ENCODE measurements at places on chromosomes 16 and 17.

DNA sequence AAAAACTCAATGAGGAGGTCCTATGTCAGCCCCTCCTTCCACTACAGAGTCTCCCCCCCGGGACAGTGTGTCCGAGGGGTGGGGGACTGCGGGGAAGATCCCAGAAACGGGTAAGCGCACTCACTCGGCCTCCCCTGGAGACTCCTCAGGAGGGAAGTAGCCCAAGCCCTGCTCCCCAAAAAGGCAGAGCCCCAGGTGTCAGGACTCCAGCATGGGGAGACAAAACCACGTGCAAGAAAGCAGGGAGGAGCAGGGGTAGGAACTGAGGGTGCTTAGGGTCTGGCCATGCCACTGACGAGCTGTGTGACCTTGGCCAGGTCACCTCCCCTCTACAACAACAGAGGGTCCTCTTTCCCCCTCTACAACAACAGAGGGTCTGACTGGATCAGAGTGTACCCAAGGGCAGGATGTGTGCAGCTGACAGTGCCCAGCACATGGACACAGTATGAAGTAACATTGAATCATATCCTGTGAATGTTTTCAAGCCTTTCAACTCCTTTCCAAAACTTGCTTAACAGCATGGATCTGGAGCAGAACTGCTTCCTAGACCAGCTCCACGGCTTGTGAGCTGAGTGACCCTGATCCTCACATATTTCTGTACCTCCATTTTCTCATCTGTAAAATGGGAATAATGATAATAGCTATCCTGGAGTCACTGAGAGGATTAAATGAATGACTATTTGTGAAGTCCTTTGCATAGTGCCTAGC lies 2.1 kb upstream of the NAGS start:
- no peak for DNase-seq

DNA sequence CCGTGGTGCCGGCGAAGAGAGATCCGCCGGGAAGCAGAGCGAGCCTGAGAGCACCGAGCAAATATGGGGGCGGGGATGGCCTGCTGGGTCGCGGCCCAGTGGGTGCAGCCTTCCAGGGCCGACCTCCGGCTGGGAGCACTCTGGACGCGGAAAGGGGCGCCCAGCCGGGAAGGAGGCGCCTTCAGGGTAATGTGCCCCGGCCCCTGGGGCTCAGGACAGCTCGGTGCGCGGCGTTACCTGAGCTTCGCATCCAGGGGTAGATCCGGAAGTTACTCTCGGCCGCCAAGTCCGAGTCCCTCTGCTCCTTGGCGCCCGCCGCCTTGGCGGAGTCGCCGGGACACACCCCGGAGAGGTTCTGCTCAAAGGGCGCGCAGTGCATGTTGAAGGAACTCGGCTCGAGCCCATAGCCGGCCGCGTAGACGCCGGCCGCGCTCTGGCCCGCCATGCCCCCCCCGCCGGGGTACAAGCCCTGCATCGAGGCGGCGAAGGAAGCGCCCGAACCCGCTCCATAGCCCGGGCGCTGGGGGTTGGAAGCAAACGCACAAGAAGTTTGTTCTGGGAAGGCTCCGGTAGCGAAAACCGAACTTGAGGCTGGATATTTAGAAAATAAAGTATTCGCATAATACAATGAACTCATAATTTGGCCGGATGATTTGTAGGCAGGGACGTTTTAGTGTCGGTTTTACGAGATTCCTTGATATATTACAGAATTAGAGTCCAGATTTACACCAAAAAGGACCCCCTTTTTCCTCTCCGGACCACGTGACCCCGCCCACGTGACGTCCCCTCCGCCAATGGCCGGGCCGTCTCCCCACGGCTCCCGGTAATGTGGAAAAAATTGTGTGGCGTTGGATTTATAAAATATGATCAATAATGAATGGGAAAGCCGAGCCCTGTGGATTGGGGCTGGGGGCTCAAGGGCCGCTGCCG lies at the start of gene HOXB7:
Gene HOXB7, minus strand, starts transcription at position 736 of the 930 bp plus-strand sequence. Its CDS starts 99 bp downstream, at position 637.
- peak; percentile 17 for DNase-seq

GRCh38 chr16:69105501-69106361 lies at the start of gene HAS3:
TSS of gene HAS3 (plus strand) at chr16:69105653. CDS start at chr16:69109396, 3,743 bp downstream.
- peak; percentile 16 for DNase-seq

GRCh38 chr16:82396509-82396908 lies 226.5 kb upstream of the MPHOSPH6 start:
- DNase-seq, result no peak

DNA sequence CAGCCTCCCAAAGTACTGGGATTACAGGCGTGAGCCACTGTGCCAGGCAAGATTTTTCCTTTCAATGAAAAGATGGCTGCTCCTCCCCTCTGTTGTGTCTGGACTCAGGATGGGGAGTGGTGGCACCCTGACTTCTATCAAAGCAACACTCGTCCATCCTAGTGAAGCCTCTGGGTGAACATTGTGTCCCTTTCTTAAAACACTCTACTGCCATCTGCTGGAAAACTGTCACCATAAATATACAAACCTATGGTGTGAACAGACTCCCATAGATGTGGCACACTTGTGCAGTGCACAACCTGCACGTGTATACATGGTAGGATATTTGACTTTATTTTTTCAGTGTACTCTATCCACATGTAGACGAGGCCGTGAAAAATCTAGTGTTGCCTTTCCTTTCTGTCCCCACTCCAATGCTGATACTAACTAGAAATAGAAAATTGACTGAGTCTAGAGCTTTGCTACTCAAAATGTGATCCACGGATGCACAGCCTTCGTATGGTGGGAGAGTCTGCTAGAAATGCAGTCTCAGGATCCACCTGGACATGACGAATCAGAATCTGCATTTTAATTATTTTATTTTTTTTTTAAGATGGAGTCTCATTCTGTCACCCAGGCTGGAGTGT lies 55.9 kb upstream of the PLCG2 start:
- DNase-seq, result peak; percentile 88

DNA sequence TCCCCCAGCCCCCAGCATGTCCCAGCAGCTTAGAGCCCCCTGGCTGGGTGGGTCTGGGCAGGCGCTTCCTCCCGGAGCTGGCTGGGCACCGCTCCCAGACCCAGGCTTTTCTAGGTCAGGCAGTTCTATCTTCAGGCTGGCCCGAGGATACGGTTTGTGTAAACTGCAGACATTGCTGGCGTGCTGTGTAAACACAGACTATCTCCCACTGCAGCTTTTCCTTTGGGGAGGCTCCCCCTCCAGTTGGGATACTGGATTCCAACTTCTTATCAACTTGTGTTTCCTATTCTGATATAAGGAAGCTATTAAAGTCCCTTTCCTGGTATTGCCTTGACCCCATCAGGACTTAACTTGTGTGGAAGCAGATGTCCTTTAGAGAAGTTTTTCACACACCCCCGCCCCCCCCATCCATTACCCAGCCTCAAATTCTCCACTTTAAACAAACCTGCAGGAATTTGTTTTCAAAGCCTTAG lies 18.3 kb upstream of the GNA13 start:
- peak; percentile 39 for DNase-seq

GRCh38 chr16:68470461-68471150 lies 22.3 kb upstream of the SMPD3 start:
- DNase-seq, result peak; percentile 42

GRCh38 chr17:72139212-72139611 lies 18.4 kb downstream of the SOX9 start:
- DNase-seq, result no peak

- DNase-seq, result no peak
These were observed 5.3 kb upstream of the NF1 start for GRCh38 chr17:31089471-31089870.

DNA sequence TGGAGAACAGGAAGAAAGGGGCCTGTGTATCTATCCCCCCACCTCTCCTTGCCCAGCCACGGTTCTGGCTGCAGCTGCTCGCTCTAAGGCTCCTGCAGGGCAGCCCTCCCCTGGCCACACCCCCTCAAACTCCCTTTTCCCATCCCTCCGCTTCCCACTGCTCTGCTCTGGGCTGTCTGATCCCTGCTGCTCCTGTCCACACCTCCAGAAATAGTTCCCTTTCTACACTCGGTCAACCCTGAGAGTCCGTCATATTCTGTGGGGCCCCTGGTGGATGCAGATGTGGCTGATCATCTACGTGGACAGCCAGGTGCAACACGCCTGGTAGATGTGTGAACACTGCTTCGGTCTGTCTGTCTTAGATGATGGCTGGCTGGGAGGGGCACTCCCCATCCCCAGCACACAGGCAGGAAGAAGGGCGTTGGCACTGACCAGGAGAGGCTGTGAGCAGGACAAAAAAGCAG lies 19.3 kb upstream of the KRT19 start:
- DNase-seq, result no peak

GRCh38 chr17:71392715-71393567 lies 727.9 kb upstream of the SOX9 start:
- DNase-seq, result no peak

- DNase-seq, result peak; percentile 28
These were observed 1.6 kb downstream of the MLLT6 start for GRCh38 chr17:38706505-38707216.

DNA sequence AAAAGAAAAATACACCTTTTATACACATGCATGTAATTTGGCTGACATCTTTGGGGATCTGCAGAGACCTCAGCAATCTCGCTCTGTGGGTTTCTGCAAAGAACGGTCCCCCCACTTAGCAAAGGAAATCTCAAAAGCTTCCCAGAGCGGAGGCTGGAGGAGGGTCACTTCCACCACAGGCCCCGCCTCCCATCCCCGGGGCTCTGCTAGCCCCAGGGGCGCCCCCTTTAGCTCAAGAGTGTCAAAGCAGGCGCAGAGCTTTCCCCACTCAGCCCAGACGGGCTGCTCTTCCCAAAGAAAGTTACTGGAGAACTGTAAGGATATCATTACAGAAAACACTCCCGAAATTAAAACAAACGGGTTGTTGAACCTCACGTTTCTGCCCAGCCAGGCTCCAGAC lies 11.4 kb downstream of the SLC13A5 start:
- no peak for DNase-seq

DNA sequence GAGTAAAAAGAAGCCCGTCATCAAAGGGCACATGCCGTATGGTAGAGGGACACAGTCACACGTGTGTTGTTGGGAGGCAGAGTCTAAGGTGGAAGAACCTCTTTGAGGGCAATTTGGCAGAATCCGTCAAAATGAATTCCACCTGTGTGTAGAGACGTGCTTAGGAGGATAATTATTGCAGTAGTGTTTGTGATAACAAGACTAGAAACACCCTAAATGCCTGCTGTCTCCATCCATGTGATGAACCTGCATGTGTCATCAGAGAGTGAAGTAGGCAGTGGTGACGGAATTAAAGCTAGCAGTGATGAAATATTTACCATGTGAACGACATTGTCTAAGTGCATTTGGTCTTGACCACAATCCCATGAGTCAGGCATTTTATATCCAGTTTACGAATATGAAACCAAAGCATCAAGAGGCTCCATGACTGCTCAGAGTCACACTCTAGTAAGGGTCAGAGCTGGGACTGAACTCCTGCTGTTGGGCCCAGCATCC lies 61.3 kb upstream of the ADORA2B start:
- no peak for DNase-seq

DNA sequence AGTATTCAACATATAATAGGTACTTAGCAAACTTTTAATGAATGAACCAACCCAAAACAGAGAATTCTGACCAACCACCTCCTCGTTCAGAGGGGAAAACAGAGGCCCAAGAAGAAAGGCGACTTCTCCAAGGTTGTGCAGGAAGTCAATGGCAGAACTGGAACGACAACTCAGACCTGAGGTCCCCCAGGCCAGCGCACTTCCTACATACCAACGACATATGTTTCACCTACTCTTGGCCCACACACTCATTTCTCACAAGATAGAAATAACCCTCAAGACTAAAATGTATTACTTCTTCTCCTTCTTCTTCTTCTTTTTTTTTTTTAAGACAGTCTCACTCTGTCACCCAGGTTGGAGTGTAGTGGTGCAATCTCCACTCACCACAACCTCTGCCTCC lies 14.4 kb downstream of the CHCT1 start:
- DNase-seq, result no peak

GRCh38 chr17:77527836-77528505 lies 387.2 kb downstream of the SEC14L1 start:
- no peak for DNase-seq

DNA sequence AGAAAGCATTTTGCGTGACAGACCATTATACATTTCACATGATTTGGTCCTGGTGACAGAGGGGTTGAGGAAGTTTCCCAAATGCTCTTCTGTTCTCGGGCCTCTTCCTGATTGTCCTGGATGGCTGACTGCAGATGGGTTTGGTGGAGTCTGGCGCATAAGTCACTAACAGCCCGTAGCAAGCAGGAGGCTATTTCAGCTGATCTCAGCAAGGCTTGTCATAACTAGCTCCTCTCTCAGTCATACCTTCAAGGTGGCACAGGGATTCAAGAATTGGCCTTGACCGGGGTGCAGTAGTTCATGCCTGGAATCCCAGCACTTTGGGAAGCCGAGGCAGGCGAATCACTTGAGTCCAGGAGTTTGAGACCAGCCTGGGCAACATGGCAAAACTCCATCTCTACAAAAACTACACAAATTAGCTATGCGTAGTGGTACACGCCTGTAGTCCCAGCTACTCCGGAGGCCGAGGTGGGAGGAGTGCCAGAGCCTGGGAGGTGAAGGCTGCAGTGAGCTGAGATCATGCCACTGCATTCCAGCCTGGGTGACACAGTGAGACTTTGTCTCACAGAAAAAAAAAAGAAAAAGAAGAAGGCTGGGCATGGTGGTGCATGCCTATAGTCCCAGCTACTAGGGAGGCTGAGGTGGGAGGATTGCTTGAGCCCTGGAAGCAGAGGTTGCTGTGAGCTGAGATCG lies 68.9 kb upstream of the HAS3 start:
- DNase-seq, result no peak

DNA sequence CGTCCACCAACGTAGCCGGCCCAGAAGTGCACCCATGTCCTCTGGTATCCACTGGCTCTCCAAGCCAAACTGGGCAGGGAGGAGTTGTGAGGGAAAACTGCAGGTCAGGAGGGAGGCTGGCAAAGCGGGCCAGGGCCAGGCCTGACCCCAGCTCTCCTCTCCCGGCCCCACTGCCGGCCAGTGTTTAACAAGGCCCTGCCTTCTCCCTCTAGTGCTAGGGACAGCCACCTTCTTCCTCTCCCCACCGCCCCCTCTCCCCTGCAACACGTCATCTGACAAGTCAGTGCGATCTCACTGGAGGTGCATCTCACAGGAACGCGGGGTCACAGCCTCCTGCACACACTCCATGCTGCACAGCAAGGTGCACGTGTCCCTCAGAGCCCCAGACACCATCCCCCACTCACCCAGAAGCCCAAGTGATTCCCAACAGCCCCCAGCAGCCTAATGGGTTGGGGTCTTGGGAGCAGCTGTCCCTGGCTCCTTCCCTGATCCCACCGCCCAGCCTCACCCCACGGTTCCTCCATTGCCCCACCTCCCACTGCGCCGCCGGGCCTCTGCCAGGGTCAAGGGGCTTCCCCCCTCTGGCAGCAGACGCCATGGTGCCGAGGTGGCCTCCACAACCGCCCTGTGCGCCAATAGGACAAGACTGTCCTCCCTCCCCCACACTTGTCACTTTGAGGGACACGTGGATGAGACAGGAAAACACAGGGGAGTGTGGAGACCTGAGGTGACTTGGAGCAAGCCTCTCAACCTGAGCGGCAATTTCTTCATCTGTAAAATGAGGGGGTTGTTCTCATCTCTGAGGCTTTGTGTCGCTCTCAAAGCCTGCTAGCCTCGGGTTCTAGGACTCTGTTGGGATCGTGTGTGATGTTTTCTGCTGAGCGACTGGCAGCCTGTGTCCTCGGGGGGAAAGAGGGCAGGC lies 1.1 kb upstream of the ACE start:
- no peak for DNase-seq
